ENCODE measurements at places on chromosomes 6 and 20. TPM values are rescaled to one million over a fixed set of nuclear protein-coding genes. Genes with fewer than 3 reads are reported as not detected.

DNA sequence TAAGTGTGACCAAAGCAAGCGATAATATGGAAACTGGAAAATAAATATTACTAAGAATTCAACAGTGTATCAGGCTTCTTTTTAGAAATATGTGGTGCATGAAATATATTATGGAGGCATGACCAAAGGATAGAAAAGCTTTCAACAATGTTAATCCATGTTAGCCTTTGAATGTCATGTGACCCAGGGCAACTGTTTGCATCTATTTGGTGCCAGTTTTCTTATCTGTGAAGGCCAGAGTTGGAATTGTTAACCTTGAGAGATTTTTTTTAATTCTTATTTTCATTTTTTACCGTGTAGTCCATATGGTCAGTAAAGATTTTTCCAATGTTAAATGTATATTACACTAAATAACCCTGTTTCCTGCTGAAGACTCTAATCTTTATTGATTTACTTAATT, 411.1 kb downstream of the BCKDHB start:
- DNase-seq = no peak

GRCh38 chr6:10413850-10414738, 780 bp downstream of the TFAP2A start:
- no peak for DNase-seq

DNA sequence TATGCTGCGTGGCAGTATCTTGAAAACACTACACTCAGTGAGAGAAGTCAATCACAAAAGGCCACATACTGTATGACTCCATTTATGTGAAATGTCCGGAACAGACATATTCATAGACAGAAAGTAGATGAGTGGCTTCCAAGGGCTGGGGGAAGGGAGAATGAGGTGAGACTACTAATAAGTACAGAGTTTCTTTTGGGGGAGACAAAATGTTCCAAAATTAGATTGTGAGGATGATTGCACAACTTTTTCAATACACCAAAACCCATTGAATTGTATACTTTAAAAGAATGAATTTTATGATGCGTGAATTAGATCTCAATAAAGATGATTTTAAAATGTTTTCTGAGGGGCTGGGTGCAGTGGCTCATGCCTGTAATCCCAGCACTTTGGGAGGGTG, 9.2 kb upstream of the SPO11 start:
- no peak for DNase-seq

- no peak for DNase-seq
These were observed 133.2 kb downstream of the B3GAT2 start for GRCh38 chr6:70823651-70824050.

DNA sequence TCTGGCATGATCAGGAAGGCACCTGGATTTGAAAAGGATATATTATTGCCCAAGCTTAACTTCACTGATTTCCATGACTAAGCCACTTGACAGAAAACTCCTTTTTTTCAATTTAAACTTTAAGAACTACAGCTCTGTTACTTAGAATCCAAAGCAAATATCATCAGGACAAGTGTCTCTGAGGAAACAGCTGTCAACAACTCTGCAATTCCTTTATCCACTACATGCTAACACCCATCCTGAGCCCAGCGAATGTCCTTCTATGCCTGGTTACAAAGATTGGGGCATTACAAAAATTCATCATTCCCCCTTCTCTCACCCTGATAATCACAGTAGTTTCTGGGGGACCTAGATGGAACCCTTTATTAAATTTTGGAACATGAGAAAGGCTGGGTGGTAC, 136.8 kb downstream of the GMPR start:
- DNase-seq = no peak

- DNase-seq = no peak
These were observed 984 bp downstream of the TNFRSF21 start for GRCh38 chr6:47308552-47309290.

DNA sequence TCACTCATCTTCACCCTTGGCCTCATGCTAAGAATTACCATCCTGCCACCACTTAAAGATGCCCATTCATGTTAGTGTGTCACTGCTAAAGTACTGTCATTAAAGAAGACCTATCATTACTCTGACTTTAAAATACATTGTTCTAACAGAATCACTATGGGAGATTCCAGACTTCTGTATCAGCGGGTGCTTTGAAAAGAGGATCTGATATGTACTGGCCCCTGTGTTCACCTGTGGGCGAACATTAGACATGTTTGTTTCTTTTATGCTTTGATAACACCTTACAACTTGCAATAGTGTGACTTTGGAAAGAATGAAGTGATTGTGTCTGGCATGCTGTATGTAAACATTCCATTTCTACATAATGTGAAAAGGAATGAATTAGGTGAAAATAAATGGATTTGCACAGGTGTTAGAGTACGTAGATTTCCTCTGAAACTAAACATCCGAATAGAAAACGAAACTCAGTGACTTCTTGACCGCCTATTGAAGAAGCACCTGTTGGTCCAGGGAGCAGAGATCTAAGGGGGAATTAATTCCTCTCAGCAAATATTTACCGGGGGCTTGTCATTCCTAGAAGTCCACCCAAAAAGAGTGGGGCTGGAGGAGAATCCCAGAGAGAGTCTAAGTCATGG, 132.3 kb downstream of the CARMIL1 start:
- DNase-seq = no peak

GRCh38 chr6:40727271-40727670, 140.1 kb upstream of the LRFN2 start:
- no peak for DNase-seq

DNA sequence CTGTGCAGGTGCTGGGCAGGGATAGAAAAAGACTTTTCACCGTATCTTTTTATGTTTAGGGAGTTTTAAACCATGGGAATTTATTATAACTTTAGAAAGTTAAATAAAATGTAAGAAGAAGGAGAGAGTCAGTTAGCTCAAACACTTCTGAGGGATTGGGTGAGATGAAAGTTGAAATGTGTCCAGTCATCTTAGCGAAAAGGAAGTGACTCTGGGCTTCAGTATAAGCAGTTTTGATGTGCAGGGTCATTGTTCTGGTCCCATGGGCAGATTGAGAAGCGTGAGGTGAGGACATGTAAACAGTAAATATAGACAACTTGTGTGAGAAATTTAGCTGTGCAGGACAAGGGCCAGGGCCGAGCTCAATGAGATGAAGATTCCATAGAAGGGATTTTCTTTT, 66.9 kb downstream of the TOX2 start:
- no peak for DNase-seq

DNA sequence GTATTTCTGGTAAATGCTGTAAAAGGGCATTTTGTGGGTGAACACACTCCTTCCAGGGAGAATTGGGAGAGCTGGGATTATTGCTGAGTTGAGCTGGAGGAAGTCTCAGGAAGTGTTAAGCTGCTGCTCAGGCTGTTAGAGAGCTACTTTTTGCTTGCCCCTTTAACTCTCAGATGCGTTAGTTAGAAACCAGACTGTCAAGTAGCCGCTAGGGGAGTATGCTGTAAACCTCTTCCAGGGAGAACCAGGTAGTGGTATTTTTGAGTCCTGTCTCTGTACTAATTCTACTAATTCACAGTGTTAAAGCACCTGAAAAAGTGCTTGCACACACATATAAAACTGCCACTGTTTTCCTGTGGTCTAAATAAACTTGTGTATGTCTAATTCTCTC, 6.6 kb upstream of the GFRAL start:
- DNase-seq = no peak

GRCh38 chr6:170017603-170018320, 266.3 kb downstream of the ERMARD start:
- DNase-seq = no peak

DNA sequence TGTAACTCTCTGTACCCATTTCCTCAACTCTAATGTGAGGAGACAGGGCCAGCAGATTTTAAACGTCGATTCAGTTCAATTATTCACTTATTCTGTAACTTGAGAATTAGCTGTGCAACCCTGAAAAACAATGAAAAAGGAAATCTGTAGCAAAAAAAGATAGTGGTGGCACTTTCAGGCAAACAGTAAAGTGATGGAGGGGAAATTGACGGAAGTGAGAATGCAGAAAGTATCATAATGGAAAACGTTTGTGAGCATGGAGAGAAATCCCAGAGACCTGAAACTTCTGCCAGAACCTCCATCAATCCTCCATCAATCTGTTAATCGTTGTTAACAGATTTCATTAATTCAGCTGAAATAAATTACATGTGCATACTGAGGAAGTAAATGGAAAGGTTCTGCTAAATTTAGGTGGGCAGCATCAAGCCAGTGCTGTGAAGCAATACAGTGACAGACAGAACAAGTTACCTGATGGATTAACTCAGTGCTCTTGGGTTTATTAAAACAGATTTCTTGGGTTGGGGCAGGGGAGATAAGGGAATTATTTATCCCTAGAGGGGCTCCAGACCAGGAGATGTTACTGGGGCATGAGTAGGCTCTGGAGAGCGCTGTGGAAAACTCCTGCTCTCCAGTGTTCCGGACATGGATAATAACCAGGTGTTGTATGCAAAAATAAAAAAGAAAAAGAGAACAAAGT, 17.5 kb downstream of the KIZ start:
- DNase-seq = no peak

- no peak for DNase-seq
These were observed 470.5 kb downstream of the COL12A1 start for GRCh38 chr6:74735304-74735703.

DNA sequence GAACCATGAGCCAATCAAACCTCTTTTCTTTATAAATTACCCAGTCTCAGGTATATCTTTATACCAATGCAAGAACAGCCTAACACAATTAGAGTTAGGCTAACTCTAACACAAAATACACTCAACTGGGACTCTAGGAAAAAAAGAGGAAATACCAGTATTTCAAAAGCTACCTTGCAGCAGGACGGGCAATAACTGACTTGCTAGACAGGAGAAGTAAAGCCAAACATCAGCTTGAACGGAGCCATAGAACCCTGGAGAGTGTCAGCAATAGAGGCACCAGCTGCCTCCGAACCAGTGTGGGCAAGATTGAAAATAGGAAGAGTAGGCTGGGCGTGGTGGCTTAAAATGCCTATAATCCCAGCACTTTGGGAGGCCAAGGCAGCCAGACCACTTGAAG, 162.0 kb upstream of the SOX4 start:
- no peak for DNase-seq

Gene CBLN4
- total RNA-seq = not detected

Gene TRIM31
- not detected for total RNA-seq

Gene SOBP
- total RNA-seq = 2.5 TPM

Gene KIF25
- total RNA-seq = not detected

Gene BMP2
- total RNA-seq = 54.9 TPM
